ENCODE measurements at places on chromosomes 5 and 9. TPM values are rescaled to one million over a fixed set of nuclear protein-coding genes. Genes with fewer than 3 reads are reported as not detected.

SMIM33 gene
- not detected for total RNA-seq

ERMP1 gene
- 25.5 TPM for total RNA-seq

XRCC4 gene
- 25.3 TPM for total RNA-seq

SLC34A3 gene
- total RNA-seq: not detected

KCNV2 gene
- not detected for total RNA-seq

STKLD1 gene
- 0.58 TPM for total RNA-seq

NPR2 gene
- total RNA-seq: 8.6 TPM
